ENCODE measurements at places on chromosomes 2 and 18. TPM values are rescaled to one million over a fixed set of nuclear protein-coding genes. Genes with fewer than 3 reads are reported as not detected.

The RTP5 gene
- not detected for total RNA-seq

The EGR4 gene
- not detected for total RNA-seq

The SLC30A3 gene
- not detected for total RNA-seq

The C2orf66 gene
- total RNA-seq, result 1.3 TPM

The VSNL1 gene
- total RNA-seq, result not detected

The GALNT3 gene
- total RNA-seq, result 21.0 TPM

The TRIM43 gene
- total RNA-seq, result not detected

The NR4A2 gene
- 4.2 TPM for total RNA-seq

- DNase-seq, result no peak
Observed at GRCh38 chr18:51425889-51426288, 228.4 kb upstream of the MEX3C start.

GRCh38 chr2:128784626-128785306 lies 466.1 kb upstream of the HS6ST1 start:
- DNase-seq, result no peak

- DNase-seq, result no peak
Observed at GRCh38 chr18:39199231-39199855, 1633.7 kb upstream of the CELF4 start.

DNA sequence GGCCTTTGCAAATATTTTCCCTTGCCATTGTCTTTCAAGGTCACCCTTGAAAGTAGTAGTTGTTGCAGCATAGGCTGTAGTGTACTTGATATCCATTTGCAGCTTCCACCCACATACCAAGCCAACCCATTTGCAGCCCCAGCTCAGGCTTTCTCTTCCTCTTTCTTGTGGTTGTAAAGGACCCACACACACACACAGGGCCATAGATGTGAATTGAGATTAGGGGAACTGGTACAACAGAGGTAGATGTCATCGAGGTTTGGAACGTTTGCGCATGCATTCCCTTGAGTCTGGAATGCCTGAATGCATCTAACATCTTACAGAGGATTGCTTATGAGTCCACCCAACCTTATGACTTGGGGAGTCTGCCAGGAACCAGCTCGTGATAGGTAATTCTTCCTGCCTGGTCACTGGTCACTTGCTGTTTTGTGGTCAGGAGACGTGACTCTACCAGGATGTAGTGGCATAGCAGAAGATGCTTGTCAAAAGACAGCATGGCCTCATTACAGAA lies 91.9 kb downstream of the MRPS9 start:
- no peak for DNase-seq

- DNase-seq, result no peak
Observed at GRCh38 chr18:75926811-75927210, 499.3 kb upstream of the SMIM21 start.

DNA sequence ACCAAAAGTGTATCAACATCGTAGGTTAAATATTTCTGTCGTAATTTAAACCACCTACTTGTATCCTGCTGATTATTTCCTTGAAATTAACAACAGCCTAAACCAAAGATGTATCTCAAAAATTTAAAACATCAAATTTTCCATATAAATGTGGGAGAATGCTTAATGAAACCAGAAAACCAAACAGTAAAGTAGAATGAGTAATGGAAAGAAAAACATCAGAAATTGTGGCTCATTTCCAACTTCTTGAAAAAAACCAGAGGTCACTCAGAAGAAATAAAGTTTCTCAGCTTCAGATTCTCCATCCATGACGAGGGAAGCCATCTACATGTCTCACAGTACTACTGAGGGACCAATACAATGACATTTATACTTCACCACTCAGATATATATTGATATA lies 296.5 kb downstream of the NOL4 start:
- DNase-seq, result no peak

DNA sequence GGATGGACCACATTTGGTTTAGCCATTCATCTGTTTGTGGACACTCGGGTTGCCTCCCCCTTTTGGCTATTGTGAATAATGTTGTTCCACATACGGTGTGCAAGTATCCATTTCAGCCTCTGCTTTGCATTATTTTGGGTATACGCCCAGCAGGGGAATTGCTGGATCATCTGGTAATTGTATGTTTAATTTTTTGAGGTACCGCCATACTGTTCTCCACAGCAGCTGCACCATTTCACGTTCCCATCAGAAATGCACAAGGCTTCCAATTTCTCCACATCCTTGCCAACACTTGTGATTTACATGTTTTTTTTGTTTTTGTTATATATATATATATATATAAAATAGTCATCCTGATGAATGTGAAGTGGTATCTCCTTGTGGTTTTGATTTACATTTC lies 54.6 kb upstream of the TWIST2 start:
- DNase-seq, result no peak

DNA sequence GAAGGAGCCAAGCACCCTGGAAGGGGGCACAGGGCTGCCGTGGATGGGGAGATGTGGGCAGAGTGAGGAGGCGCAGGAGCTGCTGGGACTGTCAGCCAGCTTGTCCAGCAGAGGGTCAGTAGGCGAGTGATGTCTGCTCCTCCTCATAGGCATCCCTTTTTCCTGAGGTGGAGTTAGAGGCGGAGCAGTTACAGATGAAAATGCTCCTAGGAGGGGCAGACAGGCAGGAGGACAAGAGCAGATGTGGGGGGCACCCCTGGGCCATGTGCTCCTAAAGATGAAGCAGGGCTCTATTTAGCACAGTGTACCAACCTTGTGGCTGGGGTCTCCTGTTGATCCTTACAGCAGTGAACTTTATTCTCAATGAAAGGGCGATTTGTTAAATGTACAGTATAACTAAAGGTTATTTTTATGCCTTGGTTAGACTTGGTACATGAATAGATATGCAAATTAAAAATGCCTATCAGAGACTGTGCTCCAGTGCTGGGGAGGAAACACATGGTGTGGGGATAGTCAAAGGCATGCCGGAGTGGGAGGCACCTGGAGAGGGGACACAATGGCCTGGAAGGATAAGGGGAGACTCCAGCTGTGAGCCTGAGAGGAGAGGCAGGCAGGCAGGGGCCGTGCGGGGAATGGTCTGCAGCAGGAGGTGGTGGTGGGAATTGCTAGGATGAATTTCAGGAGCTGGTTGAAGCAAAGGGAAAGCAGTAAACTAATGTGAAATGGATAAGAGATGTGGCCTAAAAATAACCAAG lies 175.3 kb downstream of the CLIP4 start:
- DNase-seq, result no peak

- no peak for DNase-seq
Observed at GRCh38 chr2:126059379-126059778, 596.6 kb upstream of the GYPC start.

- no peak for DNase-seq
Observed at GRCh38 chr2:241801611-241802420, 7.2 kb upstream of the NEU4 start.

- no peak for DNase-seq
Observed at GRCh38 chr2:70553334-70553583, 367 bp downstream of the TGFA start.

DNA sequence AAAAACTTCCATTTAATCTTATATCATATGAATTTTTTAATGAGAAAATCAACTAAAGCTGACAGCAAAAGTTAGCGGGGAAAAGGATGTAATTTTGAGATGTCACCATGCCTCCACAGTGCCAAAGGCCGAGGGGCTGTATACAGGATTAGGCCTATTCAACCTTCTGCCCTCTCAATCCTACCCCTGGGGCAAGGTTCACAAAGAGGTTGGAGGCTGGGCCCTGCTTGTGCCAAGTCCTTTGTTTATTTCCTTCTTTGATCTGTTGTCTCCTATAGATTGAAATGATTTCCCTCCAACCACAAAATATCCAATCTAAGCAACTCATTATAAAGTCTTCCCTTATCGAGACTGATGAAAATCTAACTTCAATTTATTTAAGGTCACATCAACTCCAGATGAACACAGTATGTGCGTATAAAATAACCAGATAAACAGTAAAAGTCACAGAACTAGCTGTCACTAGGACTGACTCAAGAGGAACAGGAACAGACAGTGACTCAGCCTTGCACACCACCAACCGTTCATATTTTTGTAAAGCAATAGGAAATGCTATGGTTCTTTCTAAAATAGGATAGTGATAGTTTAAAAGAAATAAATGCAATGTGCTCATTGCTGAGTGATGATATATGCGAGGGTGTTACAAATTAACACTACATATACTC lies 95.8 kb downstream of the SLC25A12 start:
- DNase-seq, result no peak

All from natural killer cell treated with Interleukin-12 subunit alpha and Interleukin-12 subunit beta and Interleukin-15 and Interleukin-18, amount 100 ng/mL, for 72 hours (primary cell).